ENCODE measurements at places on chromosomes 6 and 20.

DNA sequence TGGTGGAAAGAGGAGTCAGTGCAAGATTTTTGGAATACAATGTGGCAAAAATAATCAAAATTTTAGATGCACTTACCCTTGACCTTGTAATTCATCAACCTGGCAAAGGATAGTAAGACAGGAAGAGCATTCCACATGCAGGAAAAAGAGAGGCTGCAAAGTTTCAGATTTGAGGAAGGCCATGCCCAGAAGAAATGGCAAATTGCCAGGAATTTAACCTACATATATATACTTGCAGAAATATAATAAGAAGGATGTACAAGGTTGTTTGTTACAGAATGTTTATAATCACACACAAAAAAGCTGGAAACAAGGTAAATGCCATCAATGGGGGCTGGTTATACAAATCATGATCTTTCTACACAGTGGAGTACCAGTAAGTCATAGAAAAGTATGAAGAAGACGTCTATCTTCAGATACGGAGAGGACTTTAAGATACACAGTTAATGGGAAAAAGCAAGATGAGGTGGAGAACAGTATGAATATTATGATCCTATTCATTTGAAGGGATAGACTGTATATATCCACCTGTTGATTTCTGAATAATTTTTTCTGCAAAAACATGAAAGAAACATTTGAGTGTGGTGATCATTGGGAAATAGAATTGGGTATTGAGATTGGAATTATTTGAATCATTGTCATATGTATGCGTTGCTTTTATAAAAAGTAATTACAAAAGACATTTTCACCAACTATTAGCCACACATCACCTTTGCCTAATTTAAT lies 253.8 kb downstream of the TBC1D7 start:
- no peak for DNase-seq

- no peak for DNase-seq
Observed at GRCh38 chr20:63095718-63096654, 89.2 kb upstream of the BHLHE23 start.

- DNase-seq: no peak
Observed at GRCh38 chr20:49750611-49751396, 37.1 kb upstream of the B4GALT5 start.

- DNase-seq: no peak
Observed at GRCh38 chr6:53704700-53705099, 39.1 kb upstream of the KLHL31 start.

DNA sequence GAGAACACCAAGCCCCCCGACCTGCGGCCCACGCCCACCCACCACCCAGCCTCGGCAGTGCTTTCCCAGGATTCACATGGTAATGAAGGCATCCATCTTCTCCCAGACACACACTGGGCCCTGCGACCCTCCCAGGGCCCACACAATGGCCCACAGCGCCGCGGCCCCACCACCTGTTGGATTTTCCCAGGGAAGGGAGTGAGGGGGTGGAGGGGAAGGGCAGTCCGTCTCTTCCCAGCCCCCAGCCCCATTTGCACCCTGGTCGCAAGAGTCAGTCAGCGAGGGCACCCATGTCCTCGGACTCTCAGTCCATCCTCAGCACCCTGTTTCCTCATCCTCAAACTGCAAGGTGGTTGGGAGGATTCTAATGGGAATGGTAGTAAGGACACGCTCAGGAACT lies 23.7 kb upstream of the ID1 start:
- DNase-seq: no peak
